ENCODE measurements at places on chromosomes 12 and 14.

DNA sequence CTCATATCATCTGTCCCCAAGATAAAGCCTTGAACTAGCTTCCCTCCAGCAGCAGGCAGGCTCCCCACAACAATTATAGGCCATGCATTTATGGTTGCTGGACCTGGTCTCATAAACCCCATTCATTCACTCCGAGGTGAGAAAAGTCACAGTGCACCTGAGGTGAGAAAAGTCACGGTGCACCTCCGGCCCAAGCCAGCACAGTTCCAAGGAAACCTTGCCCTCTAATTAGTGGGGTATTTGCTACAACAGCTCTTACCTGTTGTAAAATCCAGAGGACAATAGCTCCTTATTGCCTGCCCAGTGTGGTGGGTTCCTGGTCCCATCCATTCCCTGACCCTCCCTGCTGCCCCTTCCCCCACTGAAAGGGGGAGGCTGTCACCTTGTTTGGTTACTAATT, 65.6 kb downstream of the FBXL14 start:
- no peak for DNase-seq

- no peak for DNase-seq
Observed at GRCh38 chr14:43169722-43170121, 1337.4 kb downstream of the FSCB start.

- no peak for DNase-seq
Observed at GRCh38 chr14:52303236-52303635, 10.9 kb upstream of the PTGER2 start.

GRCh38 chr12:40058721-40059190, 47.1 kb downstream of the SLC2A13 start:
- DNase-seq: no peak

Data from activated CD4-positive, alpha-beta T cell treated with anti-CD3 and anti-CD28 coated beads, Interleukin-10, Interleukin-2, amounts not matched to agents 100 ng/mL and 50 ng/mL, durations not matched to agents 16 hours and 8 hours (primary cell).